ENCODE measurements at places on chromosomes 3 and 15.

- no peak for DNase-seq
Measured at GRCh38 chr3:186680869-186681268, 15.1 kb downstream of the HRG start.

- DNase-seq: no peak
Measured at GRCh38 chr3:112770951-112771350, 75.7 kb downstream of the CD200R1L start.

GRCh38 chr15:31359702-31360111, 33.1 kb downstream of the KLF13 start:
- DNase-seq: no peak

- no peak for DNase-seq
Measured at GRCh38 chr3:193982258-193982659, 153.7 kb upstream of the HES1 start.

DNA sequence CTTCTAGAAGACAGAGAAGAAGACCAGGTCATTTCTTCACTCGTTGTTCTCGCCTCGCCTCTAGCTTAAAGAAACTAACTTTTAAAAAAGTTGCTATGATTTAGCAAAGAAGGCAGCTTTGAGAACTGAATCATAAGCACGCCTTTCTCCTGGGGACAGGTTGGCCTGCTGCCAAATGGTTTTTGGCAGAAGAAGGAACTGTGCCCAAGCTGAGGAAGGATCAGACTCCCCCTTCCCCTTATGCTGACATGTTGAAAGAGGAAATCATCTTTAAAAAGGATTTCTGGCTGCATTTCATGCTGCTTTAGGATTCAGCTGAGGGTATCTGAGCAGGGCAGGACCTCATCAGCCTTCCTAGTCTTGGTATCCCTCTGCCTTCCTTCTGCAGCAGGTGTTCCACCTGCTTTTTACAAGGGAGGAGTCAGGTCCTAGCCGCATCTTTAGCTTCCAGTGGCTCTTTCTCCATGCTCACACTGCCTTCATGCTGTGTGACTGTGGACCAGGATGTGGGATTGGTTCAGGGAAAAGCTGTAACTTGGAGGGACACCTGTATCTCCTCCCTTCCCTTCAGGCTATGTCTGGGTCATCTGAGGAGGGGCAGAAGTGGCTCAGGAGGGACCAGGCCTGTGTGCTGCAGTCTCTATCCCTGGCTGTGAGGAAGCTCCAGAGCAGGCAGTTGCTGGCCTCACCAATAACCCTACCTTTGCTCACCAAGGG, 34.1 kb upstream of the HACD2 start:
- no peak for DNase-seq

- no peak for DNase-seq
Measured at GRCh38 chr3:3127432-3128010, 781 bp downstream of the TRNT1 start.

- no peak for DNase-seq
Measured at GRCh38 chr3:54374214-54374852, 252.0 kb downstream of the CACNA2D3 start.

DNA sequence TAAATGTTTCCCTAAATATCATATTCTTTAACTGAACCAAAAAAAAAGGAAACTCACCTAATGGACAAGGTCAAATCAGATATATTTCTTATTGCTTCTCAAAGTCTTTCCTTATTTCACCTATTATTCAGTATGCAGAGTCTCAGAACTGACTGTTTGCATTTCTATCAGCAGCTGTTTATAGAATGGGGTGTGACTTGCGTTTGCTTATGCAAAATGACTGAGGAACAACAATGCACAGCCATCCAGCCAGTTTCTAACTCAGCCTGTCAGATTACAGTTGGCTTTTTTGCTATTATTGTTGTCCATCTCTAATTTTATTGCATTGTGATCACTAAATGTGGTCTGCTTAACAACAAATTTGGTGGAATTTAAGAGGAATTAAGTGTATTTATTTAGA, 40.7 kb downstream of the RAB27A start:
- DNase-seq: no peak

- DNase-seq: peak; percentile 36
Measured at GRCh38 chr15:60932051-60932915, 296.8 kb downstream of the RORA start.

DNA sequence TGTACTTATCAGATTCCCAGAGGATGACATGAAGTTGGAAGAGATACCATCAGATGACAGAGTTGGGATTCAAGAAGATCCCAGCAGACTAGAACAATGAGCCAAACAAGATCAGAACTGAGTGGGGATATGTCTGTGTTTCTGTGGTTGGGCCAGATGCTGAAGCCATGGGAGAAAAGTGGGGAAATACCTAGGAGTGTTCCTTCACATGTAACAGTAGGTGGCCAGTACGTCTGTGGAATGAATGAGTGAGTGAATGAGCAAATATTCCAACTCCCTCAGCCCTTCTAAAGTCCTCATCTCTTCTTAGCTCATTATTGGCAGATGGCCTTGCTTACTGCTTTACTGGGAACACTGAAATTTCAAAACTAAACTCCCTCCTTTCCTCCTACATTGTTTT, 32.2 kb upstream of the GREM1 start:
- DNase-seq: no peak

GRCh38 chr3:49805367-49805782, 2.3 kb downstream of the INKA1 start:
- DNase-seq: no peak

- no peak for DNase-seq
Measured at GRCh38 chr3:54515441-54516213, 393.3 kb downstream of the CACNA2D3 start.

- no peak for DNase-seq
Measured at GRCh38 chr15:49045751-49046219, 461 bp downstream of the SECISBP2L start.

DNA sequence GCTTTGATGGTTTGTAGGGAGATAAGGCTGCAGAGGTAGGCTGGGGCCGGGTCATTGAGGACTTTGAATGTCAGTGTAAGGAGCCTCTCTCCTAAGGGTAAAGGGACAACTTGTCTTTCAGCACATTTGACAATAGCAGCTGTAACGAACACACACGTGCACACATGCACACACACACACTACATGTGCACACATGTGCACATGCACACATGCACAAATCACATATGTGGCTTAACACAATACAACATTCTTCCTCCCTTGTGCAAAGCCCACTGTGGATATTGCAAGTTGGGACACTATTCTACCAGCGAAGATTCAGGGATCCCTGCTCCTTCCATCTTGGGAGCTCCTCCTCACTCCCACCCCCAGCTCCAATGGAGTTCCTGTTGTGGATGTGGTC, 1.1 kb upstream of the CFAP100 start:
- DNase-seq: no peak

GRCh38 chr15:67103432-67103831, 38.0 kb downstream of the SMAD3 start:
- no peak for DNase-seq

- no peak for DNase-seq
Measured at GRCh38 chr15:58472821-58473581, 41.2 kb downstream of the LIPC start.

- peak; percentile 32 for DNase-seq
Measured at GRCh38 chr15:28975766-28976179, 90.0 kb downstream of the APBA2 start.

- no peak for DNase-seq
Measured at GRCh38 chr15:49876401-49877038, 242.5 kb downstream of the ATP8B4 start.

DNA sequence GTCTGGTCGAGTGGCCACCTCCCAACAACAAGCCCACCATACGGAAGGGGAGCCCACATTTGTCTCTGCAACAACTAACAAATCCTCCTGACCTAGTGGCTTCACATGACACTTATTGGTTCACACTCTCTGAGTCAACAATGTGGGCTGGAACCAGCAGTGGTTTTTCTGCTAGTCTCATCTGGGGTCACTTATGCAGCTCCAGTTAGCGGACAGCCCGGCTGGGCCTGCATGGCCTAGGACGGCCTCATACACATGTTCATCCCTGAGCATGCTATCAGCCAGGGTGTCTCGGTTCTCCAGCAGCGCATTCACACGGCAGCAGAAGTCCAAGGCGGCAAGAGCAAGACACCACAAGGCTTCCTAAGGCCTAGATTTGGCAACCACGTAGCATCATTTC, 281.7 kb downstream of the XXYLT1 start:
- DNase-seq: no peak

DNA sequence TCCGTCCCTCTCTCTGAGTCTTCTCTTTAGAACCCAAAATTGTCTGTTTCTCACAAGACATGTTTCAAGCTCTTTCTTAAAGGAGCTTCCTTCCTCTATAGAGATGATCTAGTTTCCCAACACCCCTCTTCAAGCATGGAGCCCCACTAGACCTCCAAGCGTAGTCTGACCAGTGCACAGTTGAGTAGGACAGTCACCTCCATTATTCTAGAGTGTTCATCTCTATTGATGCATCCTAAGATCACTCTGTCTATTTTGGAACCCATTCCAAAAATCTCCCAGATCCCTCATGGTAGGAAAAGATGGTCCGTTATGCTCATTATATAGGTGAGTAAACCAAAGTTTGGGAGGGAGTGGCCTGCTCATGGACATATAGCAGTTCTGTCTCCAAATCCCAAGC, 4.1 kb upstream of the CAV3 start:
- DNase-seq: no peak

- no peak for DNase-seq
Measured at GRCh38 chr15:71588746-71589145, 221.6 kb upstream of the NR2E3 start.

DNA sequence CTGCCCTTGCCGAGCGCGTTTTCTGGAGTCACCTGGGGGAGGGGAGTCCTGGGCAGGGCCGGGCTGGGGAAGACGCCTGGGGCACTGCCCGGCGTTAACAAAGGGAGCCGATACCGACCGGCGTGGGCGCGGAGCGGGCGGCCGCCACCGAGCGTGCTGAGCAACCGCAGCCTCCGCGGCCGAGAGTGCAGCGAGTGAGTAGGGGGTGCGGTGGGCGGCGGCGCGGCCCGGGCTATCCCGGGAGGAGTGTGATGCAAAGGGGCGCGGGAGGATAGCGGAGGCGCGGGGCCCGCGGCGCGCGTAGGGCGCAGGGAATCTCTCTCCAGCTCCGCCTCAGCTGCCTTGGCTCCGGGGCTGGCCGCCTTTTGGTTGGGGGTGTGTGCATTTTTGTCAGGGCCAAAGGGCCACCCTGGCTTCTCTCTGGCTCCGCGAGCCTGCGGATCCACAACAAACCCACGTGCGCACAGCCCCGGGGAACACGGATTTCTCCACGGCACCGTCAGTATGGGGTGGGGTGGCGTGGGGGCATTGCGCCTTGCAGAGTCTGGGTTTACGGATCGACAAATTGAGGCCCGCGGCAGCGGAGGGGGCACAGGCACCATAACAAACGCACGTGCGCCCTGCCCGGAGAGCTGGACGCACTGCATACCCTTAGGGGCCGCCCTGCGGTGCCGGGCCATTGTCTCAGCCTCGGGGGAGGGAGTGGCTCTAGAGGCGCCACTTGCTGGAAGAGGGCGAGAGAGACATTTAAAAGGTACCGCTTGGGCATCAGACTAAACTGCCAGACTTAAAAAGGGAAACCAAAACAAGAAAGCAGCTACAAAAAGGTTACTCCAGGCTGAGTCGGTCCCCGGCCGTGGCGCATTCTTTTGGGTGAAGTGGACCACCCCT, 560 bp downstream of the ST6GAL1 start:
- peak; percentile 33 for DNase-seq

GRCh38 chr3:33537133-33537532, 96.9 kb upstream of the UBP1 start:
- no peak for DNase-seq

DNA sequence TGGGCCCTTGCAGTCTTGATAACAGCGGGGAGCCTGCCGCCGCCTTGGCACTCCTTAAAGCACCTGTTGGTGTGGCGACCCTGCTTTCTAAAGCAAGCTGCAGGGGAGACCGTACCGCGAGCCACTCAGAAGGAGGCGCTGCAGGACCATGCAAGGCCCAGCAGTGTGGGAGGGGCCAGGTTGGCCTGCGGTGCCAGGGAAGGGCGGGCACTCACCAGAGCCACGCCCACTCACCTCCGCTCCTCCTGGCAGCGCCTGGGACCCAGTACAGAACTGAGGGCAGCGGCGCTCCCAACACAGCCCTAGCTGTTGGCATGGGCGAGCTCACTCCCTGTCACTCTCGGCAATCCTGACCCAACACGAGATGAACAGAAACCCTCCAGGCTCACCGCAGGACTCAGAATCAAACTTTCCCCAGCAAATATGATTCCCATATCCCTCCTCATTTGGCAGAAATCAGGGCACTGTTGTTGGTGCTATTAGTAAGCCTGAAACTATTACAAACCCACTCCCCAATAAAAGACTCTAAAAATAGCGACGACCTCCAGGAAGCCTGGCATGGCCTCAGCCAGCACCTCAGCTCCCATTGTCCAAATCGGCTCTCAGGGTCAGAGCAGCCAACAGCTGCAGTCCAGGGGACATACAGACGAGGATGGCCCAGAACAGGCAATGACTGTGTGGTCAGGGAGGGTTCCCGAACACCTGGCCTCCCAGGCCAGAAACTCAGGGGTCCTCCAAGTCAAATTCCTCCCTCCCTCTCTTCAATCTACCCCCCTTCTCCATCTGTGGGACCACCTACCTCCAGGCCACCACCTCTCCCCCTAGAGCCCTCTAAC, 77.2 kb downstream of the TBC1D2B start:
- DNase-seq: peak; percentile 54

- no peak for DNase-seq
Measured at GRCh38 chr3:185150561-185150960, 2.3 kb downstream of the C3orf70 start.

GRCh38 chr3:63192248-63192647, 85.9 kb upstream of the SYNPR start:
- DNase-seq: no peak

GRCh38 chr3:16665282-16665741, 60.1 kb upstream of the DAZL start:
- DNase-seq: no peak

DNA sequence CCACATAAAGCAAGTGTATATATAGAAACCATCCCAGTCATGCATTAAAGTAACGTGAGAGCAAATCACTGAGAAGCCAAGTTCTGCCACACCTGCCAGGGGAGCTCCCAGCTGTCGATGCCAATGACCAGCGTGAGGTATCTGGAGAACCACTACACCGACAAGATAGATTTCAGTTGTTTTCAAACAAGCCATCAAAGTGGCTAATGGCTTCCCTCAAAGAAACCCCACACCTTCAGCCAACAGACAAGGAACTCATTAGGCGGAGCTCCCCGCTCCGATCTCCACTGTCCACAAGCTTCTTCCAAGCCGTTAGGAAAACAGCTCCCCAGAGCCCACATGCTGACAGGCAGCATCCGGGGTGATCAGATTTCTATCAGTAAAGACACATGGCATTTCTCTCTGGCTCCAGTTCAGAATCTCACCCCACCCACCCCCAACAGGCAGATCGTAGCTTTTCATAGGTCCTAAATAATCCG, 54.2 kb upstream of the SPATA12 start:
- DNase-seq: no peak

- DNase-seq: no peak
Measured at GRCh38 chr15:62698646-62699045, 343.9 kb upstream of the TPM1 start.

- DNase-seq: no peak
Measured at GRCh38 chr15:68145706-68146105, 59.4 kb downstream of the CALML4 start.

GRCh38 chr15:85024509-85025336, 43.1 kb downstream of the PDE8A start:
- DNase-seq: no peak

Measured in stimulated activated CD4-positive, alpha-beta T cell treated with anti-CD3 and anti-CD28 coated beads, Interleukin-15, amount 100 ng/mL, for 1 hour (primary cell).